ENCODE measurements at places on chromosomes 5 and 9.

- no peak for DNase-seq
Observed at GRCh38 chr5:135890867-135891266, 4.8 kb downstream of the IL9 start.

DNA sequence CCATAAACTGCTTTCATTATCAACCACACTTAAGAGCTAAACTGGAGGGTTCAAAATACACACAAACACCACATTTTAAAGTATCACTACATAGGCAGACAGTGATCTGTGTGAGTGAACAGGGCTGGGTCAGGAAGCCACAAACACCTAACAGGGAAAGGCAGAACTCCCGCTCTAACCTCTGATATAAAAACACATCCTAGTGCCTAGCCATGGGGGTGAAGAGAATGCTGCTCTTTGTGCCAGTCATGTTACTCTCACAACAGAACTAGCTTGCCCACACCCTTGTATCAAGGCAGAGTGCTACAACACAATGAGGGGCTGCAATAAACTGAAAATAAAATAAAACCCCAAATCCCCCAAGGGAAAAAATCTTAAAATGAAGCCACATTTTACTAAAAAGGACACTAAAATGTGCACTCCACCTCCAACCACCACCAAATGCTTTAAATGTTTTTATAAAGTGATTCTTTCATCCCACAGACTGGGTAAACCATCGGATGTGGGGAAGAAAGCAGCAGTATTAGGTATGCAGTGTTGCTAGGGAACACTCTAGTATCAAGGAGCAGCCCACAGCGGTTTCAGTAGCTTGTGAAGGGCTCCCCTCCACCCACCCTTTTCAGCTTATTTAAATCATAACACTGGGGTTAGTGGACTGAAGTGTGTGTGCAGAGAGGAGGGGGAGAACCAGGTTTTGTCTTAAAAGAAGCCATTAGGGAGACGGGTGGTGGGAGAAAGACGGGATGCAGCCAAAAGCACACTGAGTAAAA lies 64.5 kb downstream of the TMEM161B start:
- DNase-seq, result no peak

- DNase-seq, result no peak
Observed at GRCh38 chr5:158820891-158821290, 278.8 kb downstream of the EBF1 start.

DNA sequence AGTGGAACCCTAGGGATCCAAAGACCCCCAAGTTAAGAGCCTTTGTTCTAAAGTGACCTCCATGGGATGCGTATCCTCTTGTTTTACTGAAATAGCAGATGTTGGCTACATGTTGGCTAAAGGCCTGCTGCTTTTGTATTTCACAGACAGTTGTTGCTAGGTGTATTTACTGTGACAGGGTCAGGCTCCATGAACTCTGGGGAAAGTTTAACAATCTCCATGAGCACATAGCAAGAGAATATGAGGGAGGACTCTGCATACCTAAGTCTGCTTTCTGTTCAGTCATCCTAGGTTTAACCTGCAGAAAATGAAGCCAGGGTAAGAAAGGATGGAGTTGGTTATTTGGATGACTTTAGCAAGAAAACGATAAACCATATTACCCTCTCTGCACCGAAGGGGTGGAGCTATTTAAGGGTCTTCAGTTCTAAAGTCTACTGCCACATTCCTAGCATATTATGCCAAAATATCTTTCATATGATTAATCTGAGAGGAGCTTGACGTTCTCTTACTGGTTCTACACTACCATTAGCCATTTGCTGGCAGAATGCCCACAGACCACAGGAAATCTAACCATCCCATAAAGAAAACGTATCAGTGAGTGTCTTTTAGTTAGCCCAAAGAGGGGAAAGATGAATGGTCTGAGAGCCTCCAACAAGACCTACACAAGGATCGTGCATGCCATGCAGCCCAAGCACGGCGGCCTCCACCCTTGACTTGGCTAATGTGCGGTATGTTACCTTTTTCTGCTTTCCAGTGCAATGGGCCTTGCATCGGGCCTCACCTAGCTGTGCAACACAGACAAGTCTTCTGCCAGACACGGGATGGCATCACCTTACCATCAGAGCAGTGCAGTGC lies 127.8 kb downstream of the SAXO1 start:
- DNase-seq, result no peak

- no peak for DNase-seq
Observed at GRCh38 chr5:173909199-173909598, 21.1 kb downstream of the CPEB4 start.

DNA sequence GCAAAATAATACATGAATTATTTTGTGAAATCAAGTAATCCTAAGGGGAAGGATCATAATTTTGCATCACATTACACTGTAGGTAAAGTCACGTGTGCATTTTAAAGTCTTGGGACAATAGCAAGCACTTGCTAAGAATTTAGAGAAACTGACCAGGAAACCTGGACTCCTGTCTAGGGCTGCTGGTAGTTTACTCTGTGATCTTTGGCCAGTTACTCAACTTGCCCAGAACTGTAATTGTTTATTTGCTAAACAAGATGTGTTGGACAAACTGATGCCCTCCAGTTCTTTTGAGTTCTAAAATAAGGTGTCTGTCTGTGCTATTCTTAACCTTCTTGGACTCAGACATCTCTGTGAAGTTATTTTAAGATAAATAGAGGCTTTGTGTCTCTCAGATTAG lies 594.8 kb upstream of the DMAC1 start:
- no peak for DNase-seq

GRCh38 chr9:88587182-88587581 lies 52.2 kb downstream of the NXNL2 start:
- no peak for DNase-seq

All from NCI-H1930 (cell line).